ENCODE measurements at places on chromosomes 13 and 19. TPM values are rescaled to one million over a fixed set of nuclear protein-coding genes. Genes with fewer than 3 reads are reported as not detected.

DNA sequence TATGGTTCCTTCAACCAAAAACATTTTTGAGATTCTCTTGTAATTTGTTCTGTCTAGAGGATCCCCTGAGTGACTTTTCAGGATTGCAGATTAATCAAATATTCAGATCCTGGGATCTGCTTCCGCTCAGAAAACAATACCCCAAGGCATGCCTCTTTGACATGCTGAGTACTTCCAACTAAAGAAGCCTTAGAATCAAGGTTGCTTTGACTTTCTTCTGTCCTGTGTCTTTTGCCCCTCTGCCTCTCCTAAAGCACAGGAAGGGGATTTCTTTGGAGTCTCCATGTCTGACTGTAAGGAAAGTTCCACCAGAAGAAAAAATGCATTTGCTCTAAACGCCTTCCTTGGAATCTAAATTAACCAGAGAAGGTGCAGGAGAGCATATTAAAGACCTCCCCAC lies 431.5 kb downstream of the FGF14 start:
- no peak for DNase-seq
- no peaks in the 10 kb centered on the region for H3K27me3 ChIP-seq

GRCh38 chr13:29532116-29532515 lies 63.4 kb downstream of the SLC7A1 start:
- no peak overlapping the region for H3K4me3 ChIP-seq
- peaks cover 8% of the 10 kb centered on the region for H3K36me3 ChIP-seq
- H3K27me3 ChIP-seq, result no peaks in the 10 kb centered on the region
- no peaks in the 10 kb centered on the region for H3K4me1 ChIP-seq

DNA sequence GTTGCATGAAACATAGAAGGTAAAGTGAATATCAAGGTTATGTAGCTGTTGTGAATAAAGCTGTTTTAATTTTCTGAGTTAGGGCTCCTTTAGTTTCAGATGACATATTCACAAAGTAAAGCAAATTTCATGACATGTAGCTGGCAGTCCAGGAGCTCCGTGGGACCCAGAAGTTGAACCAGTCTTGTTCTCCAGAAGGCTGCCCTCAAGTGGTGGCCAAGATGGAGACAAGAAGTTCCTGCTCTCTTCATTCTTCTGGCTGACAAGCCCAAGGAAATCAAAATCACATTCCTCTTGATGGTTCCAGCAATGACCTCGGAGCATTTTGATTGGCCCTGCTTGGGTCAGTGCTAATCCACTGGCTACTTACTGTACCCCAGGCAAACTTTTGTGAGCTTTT lies 128.7 kb downstream of the LIG4 start:
- no peak overlapping the region for H3K27ac ChIP-seq
- no peak overlapping the region for H3K4me3 ChIP-seq
- no peaks in the 10 kb centered on the region for H3K4me1 ChIP-seq

DNA sequence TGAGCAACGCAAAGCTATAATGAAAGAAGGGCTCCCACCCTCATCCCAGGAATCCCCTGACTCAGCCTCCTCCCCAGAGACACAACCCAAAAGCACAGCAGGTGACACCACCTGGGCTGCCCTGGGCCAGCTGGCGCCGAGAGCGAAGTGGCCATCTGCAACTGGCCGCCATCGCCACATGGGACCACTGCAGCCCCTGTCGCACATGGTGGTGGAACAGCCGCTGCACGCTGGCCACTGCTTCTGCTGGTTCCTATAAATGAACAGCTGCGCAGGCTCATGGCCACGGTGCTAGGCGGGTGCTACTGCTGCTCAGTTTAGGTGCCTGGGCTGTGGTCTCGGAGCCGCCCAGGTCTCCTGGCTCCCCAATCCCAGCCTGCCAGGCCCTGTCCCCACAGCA lies 11.6 kb upstream of the ISYNA1 start:
- no peaks in the 10 kb centered on the region for H3K27me3 ChIP-seq
- peaks cover 11% of the 10 kb centered on the region for H3K4me1 ChIP-seq
- no peak for DNase-seq
- H3K4me3 ChIP-seq, result no peak overlapping the region

GRCh38 chr13:75137911-75138571 lies 343.9 kb downstream of the TBC1D4 start:
- H3K4me1 ChIP-seq, result no peaks in the 10 kb centered on the region
- no peak overlapping the region for H3K27ac ChIP-seq
- H3K36me3 ChIP-seq, result no peaks in the 10 kb centered on the region
- no peaks in the 10 kb centered on the region for H3K27me3 ChIP-seq

DNA sequence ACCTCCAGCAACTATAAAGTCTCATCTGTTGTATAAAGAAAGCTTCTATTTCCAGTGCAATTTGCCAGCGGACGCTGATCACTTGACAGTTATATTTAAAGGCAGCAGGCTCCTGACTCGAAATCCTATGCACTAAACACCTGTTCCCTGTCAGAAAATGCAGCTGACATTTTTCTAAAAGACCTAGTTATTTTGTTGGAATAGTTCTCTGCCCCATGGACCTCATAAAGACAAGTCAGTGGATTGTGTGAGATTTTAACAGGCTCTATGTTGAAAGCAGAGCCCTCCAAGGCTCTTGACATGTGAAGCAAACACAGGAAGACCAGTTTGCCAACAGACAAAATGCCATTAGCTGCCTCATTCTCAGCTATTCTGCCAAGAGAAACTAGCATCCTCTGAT lies 304.7 kb upstream of the KLF12 start:
- H3K36me3 ChIP-seq, result no peaks in the 10 kb centered on the region
- no peaks in the 10 kb centered on the region for H3K4me1 ChIP-seq
- H3K4me3 ChIP-seq, result no peak overlapping the region
- no peak overlapping the region for H3K27ac ChIP-seq
- no peak for DNase-seq

DNA sequence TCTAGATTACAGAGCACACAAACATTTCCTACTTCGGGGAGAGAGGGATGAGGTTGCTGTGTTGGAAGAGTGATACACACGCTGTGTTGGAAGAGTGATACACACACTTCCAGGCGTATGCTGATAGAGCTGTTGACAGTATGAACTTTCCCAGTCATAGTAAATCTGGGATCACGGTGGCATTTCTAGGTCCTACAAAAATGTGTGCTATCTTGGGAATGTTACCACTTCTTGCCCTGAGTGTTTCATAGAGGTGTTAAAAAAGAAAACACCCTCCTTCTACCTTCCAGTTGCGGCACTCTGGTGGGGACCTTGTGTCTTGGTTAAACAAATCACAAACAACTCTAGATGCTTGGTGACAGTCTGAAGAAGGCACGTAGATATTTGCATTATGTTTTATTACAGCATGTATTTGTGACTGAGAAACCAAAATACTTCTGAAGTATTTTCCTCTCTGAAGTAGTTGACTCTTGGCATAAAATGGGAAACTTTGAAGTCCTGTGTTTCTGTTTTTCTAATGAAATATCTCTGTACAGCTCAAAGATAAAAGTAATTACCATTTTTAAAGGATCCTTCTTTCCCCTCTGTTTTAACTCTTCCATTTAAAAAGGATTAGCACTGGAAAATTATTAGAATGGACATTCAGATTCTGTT lies 52.5 kb downstream of the ARHGAP35 start:
- no peaks in the 10 kb centered on the region for H3K27me3 ChIP-seq
- no peak for DNase-seq
- H3K36me3 ChIP-seq, result no peaks in the 10 kb centered on the region
- H3K4me1 ChIP-seq, result peaks cover 10% of the 10 kb centered on the region

- no peaks in the 10 kb centered on the region for H3K36me3 ChIP-seq
- no peak overlapping the region for H3K27ac ChIP-seq
- no peak for DNase-seq
- no peak overlapping the region for H3K4me3 ChIP-seq
Measured at GRCh38 chr13:42864952-42865767, 83.8 kb downstream of the FAM216B start.

DNA sequence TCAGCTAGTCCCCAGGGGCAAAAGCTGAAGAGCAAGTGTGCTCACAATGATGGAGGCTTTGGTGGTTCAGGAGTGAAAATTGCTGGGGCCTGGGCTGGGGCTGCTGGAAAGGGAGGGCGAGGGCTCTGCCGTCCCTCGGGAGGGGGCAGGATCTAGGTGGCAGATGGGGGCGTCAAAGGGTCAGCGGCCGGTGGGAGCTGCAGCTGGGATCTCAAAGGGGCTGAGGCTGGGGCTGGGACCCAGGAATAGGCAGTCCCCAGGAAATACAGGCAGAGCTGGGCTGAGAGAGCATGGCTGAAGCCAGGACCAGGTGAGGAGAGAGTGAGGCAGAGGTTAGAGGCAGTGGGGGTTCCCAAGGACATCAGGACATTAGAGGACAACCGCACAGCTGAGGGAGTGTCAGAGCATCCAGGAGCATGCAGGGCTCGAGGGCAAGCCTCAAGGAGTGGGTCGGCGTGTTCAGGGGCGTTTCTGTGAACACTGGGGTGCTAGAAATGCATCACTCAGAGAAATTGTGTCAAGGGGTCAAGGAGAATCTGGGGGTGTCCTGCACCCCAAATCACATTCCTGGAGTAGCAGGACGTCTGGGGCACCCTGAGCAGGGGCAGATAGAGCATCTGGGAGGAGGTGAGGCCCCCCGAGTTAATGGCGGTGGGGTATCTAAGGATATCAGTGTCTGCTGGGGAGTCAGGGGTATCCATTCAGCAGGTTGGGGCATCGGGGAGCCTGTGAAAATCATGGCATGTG lies 1.2 kb upstream of the SYNE4 start:
- H3K4me3 ChIP-seq, result peak overlapping the region; percentile 10
- peak overlapping the region; percentile 84 for H3K27ac ChIP-seq
- H3K36me3 ChIP-seq, result no peaks in the 10 kb centered on the region
- H3K4me1 ChIP-seq, result peaks cover 33% of the 10 kb centered on the region

DNA sequence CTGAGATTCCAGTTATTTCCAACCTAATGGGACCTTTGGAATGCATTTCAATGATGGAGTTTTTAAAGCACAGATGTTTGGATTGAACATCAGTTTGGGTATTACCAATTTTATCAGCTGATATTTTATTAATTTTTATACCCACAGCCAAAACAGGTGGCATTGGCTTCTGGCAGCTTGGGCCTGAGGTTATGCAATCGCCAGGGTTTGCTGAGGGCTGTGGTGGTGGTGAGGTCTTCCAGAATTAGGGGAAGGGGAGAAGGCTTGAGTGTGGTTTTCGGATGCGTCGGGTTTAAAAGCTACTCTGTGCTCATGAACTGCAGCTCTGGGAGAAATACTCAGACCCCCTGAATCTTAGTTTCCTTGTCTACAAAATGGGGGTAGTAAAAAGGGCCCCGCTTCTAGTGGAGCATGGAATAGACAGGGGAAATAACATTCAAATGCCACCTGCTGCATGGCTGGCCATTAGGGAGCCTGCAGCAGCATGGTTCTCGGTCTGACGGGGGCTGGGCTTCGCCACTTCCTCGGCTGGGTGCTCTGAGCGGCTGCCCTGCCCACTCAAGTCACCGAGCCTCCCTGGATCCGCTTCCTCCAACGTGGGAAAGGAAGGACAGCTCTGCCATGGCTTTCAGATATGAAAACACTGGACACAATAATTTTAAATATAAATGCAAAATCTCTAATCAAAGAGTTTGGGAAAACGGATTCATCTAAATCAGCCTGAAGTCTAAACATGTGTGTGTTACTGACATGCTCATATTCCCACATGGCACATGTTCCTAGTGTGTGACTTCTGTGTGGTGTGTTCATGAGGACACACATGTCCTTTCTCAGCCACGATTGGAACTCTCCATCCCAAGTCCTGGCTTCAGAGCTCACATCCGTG lies 35.2 kb downstream of the ADPRHL1 start:
- DNase-seq, result no peak
- H3K36me3 ChIP-seq, result no peaks in the 10 kb centered on the region
- H3K27ac ChIP-seq, result no peak overlapping the region
- no peaks in the 10 kb centered on the region for H3K27me3 ChIP-seq
- no peak overlapping the region for H3K4me3 ChIP-seq

DNA sequence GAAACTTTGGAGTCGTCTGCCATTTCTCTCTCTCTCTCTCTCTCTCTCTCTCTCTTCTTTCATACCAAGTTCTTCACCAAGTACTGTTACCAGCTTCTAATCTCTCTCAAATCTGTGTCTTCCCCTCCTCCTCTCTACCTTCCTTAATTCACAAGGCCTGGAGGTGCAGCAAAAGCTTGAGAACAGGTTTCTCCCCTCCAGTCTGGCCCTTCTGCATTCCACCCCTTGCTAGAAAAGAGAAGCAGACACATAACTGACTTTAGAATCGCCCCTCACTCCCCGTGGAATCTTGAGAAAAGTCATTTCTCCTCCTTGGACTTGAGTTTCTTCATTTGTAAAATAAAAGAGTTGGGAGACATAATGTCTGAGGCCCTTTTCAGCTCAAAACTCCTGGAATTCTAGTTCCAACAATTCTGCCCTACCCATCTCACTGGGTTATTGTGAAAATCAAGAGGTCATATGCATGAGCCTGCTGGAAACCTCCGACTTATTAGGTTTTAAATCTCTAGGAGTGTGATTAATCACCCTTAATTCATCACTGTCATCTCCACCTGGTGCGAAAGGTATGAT lies 20.4 kb downstream of the AMER2 start:
- H3K36me3 ChIP-seq, result no peaks in the 10 kb centered on the region
- no peak overlapping the region for H3K4me3 ChIP-seq
- no peak for DNase-seq
- H3K27me3 ChIP-seq, result peaks cover 4% of the 10 kb centered on the region

DNA sequence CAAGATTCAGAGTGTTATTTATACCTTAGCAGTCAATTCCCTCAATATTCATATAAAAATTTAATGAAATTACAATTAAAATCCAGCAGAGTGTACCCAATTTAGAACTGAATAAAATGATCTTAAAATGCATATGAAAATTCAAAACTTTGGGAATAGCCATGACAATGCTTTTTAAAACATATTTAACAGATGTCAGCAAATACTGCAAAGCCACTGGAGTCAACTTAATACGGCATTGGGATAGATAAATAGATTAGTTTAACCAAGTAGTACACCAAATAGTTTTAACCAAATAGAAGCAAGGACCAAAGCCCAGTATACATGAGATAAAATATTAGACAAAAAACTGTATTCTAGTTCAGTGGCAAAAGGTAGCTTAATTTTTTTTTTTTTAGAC lies 79.8 kb downstream of the TNFSF13B start:
- DNase-seq, result no peak
- no peak overlapping the region for H3K27ac ChIP-seq
- H3K27me3 ChIP-seq, result no peaks in the 10 kb centered on the region
- H3K4me1 ChIP-seq, result no peaks in the 10 kb centered on the region
- no peak overlapping the region for H3K4me3 ChIP-seq

SIGLEC11 gene
- total RNA-seq, result 1.3 TPM

FSD1 gene
- total RNA-seq, result not detected

PCDH9 gene
- 3.6 TPM for total RNA-seq

GZMM gene
- total RNA-seq, result not detected

PEPD gene
- 33.2 TPM for total RNA-seq

LGI4 gene
- total RNA-seq, result 1.6 TPM

CCDC122 gene
- 6.2 TPM for total RNA-seq

Measured in body of pancreas (tissue), 4 donors.